ENCODE measurements at places on chromosomes 2 and 18. TPM values are rescaled to one million over a fixed set of nuclear protein-coding genes. Genes with fewer than 3 reads are reported as not detected.

GRCh38 chr2:75047992-75048625 lies 89.7 kb downstream of the POLE4 start:
- DNase-seq, result no peak

DNA sequence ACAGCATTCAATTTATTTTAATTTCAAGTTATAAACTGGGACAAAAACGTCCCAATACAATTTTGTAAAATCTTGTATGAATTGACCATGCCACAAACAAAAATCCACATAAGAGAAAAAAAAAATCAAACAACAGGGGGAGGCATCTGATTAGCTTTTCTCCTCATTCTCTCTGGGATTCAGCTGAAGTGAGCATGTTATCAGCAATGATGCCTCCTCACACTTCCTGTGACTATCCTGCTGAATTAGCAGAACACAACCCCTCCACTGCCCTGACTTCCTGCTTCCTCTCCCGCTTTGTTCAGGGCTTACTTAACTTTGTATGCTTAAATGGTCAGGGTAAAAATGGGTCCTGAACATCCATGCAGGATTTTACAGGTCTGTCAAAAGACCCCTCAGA lies 132.2 kb upstream of the ITGB6 start:
- DNase-seq, result no peak

- DNase-seq, result no peak
These were observed at the start of gene HOXD9 for GRCh38 chr2:176122683-176123410. Gene HOXD9 (plus strand): TSS chr2:176122719. CDS start chr2:176122769, 50 bp downstream.

The GMCL1 gene
- total RNA-seq, result 18.7 TPM

Data from occipital lobe (tissue), 3 donors.